GM12878 (cell line): ENCODE measurements at places on chromosomes 11 and 22.

DNA sequence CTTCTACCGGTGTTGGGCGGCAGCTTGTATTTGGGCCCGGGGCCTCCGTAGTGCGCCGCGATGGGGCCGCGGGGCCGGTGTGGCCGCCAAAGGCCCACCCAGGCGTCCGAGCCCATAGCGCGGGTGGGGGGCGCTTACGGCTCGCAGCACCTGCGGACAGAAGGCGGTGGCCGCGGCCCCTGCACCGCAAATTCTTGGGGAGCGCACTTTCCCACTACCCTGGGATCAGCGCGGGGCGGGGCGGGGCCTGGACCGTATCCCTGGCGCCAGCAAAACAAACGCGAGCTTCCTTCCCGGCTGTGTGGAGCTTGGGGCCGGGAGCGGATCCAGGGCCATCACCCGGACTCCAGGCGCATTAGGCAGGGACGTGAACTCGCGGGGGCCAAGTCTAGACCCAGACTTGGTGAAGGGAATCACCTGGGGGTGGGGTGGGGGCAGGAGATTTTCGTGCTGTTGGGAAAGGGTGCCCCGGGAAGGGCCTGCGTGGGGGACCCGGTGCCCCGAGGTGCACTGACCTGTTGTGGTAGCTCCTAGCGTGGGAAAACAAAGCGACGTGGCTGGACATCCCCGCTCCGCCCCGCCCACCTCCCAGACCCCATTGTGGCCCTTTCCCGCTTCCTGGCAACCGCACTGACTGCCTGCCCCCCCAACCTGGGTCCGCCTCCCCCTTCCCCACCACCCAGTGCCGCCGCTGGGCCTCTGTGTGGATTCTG, 2.3 kb upstream of the TYMP start:
- DNase-seq, result no peak

GRCh38 chr11:67507242-67507863, 609 bp downstream of the CDK2AP2 start:
- DNase-seq, result no peak

GRCh38 chr11:65571420-65571819, 918 bp upstream of the FAM89B start:
- DNase-seq, result no peak

DNA sequence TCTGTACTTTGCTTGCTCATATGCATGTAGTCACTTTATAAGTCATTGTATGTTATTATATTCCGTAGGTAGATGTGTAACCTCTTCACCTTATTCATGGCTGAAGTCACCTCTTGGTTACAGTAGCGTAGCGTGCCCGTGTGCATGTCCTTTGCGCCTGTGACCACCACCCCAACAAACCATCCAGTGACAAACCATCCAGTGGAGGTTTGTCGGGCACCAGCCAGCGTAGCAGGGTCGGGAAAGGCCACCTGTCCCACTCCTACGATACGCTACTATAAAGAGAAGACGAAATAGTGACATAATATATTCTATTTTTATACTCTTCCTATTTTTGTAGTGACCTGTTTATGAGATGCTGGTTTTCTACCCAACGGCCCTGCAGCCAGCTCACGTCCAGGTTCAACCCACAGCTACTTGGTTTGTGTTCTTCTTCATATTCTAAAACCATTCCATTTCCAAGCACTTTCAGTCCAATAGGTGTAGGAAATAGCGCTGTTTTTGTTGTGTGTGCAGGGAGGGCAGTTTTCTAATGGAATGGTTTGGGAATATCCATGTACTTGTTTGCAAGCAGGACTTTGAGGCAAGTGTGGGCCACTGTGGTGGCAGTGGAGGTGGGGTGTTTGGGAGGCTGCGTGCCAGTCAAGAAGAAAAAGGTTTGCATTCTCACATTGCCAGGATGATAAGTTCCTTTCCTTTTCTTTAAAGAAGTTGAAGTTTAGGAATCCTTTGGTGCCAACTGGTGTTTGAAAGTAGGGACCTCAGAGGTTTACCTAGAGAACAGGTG, 11.1 kb downstream of the CCND1 start:
- no peak for DNase-seq

- no peak for DNase-seq
Observed at GRCh38 chr22:19565382-19566278, 41.4 kb upstream of the CLDN5 start.

DNA sequence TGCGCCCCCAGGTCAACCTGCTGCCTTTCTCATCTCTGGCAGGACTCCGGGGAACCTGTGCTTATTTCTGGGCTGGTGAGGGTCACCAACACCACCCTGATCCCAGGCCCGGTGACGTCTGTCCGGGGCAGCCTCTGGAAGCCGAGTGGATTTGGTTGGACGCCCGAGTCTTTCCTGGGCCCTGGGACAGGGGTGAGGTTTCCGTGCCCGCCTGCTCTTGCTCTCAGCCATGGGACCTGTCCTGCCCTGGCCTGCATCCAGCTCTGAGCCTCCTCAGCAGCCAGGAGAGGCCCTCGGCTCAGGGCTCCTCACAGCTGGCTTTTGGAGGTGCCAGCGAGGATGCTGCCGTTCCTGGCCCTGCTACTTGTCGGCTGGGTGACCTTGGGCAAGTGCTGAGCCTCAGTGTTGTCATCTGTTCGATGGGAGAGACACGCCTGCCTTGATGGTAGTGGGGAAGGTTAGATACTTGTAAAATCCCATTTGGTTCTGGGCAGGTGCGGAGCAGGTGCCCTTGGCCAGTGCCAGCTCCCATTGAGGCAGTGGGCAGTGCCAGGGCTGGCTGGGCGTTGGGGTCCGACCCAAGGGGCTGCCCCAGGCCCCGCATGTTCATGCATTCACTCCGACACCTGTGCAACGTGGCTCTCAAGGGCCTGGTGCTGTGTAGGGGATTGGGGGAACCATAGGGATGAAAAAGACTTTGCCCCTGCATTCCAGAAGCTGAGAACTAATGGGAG, 58.9 kb upstream of the THY1 start:
- no peak for DNase-seq

- DNase-seq, result no peak
Observed at GRCh38 chr11:65436412-65437032, 13.9 kb downstream of the NEAT1 start.

DNA sequence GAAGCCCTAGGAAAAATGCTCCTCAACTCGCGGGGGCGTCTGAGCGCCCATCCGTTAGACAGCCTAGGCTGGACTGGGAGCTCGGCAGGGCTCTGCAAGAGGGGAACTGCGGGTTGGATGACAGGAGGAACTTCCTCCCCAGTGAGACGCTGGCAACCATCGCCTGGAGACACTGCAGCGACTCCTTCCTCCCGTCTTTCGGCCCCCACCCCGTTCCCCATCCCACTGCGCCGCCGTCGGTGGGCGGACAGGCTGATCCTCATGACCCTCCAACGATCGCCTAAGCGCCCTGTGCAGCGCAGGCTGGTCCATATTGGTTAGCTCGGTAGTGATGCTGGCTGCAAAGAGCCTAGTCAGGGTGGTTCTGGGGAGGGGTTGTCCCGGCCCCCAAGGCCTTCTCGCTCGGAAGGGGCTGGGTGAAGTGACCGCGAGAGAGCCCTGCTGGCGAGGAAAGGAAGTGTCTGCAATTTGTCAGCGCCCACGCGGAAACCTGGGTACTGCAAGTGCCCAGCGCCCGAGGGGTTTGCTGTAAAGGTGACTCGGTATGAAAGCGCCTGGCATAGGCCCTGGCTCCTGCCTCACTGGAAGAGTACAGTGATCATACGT, 638 bp downstream of the NRGN start:
- no peak for DNase-seq

DNA sequence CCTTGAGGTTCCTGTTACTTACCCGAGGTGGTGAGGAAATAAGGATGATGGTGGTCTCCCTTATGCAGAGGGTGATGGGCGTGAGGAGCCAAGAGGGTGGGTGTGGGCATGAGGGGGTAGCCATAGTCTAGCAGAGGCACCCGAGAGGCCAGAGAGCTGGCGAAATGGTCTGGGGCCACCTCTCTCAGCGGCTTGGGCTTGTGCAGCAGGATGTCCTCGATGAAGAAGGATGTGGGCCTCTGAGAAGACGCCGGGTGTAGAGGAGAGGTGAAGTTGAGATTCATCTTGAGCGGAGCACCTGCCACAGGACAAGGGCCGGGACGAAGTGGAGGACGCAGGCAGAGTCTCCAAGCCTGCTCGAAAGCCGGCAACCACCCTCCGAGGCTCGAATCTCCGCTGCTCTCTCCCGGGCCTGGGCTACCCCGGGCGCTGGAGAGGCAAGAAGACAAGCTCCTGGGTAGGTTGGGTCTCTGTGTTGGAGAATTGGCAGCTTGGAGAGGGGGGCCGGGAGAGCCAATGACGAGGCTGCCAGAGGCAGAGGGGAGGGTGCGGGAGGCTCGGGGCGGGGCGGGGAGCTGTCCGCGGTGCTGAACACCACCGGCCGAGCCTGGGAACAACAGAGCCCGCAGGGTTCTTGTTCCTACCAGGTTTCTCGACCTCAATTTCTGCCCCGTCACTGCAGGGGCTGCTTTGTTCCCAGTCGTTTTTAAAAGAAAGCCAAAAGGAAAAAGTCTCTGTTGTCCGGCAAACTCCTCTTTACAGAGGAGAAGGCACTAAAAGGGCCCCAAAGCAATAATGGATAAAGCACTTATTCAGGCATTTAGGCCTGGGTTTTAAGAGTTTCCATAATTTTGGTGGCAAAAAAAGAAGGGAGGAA, at the start of gene BSX:
Gene BSX, minus strand, starts transcription at position 447 of the 877 bp plus-strand sequence. Its CDS starts 163 bp downstream, at position 284.
- DNase-seq, result no peak

GRCh38 chr22:19194766-19195536, 16.4 kb upstream of the SLC25A1 start:
- no peak for DNase-seq

DNA sequence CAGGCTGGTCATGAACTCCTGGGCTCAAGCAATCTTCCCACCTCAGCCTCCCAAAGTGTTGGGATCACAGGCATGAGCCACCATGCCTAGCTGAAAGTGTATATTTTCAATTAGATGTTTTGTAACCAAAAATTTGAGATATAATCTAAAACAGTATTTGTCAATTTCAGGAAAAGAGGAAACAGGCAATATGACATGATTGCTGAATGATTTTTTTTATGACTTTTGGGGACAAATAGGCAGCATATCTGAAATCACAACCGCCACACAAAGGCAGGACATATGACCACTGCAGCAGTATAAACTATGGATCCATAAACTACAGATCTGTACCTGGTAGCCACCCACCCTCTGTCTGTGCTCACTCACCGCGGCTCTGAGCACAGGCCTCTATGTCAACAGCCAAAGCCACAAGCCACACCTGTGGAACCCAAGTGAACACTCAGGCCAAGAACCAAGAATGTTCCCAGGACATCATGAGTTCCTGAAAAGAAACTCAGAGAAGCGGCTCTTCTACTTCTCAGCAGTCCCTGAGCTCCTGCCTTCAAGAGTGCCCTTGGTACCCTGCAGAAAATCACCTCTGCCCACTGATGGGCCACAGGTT, 22.5 kb downstream of the PISD start:
- no peak for DNase-seq

- DNase-seq, result no peak
Observed at GRCh38 chr11:44335052-44335760, 25.3 kb upstream of the ALX4 start.

DNA sequence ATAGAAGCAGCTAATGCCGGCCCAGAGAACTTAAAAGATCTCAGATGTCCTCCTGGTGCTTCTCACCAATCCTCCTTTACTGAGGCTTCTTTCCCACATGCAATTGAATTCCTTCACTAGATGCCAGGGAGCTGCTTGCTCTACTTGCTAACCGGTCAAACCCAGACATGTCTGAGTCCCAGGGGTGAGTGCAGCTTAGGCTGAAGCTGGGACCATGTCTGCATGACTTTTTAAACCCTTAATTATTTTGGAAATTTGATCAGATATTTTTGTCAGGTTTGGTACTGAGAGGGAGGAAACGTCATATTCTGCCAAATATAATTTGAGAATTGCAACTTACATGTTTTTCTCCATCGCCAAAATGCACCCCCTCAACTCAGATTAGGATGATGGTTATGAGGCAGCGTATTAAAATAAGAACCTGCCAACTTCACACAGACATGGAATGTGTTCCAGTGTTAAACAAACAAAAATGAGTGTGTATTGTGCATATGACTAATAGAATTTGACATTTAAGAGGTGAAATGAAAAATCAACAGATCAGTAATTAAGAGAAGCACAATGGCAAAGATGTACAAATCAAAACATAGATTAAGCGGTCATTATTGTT, 529.5 kb downstream of the ETS1 start:
- DNase-seq, result no peak

DNA sequence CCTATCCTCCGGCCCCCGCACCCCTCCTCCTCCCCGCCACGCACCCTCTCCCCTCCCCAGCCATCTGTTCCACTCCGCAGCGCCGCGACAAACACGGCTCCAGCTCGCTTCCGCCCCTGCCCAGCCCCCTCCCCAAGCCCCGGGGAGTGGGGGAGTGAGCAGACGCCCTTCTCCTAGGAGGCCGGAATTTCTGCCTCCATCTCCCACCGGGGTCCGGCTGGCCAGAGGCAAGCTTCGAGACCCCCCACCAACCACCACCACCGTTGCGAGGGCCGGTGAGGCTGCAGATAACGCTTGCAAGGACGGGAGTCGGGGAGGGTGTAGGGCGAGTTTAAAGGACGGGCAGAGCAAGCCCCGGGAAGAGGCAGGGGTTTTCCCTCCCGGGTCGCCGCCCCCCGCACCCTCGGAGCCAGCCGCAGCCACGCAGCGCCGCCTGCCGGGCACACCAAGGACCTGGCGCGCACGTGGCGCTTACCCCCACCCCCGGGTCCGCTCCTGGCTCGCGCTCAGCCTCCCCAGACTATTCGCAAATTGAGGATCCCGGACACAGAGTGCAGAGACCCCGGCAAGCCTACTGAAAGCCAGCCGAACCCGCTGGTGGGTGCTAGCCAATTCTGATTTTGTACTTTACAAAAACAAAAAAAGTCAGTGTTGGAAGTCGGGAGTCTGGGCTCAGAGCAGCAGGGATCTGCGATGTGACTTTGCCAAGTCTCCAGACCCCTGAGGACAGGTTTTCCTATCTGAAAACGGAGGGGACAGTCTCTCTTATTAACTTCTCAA, 22.6 kb downstream of the RTN4RL2 start:
- DNase-seq, result no peak

GRCh38 chr11:107721207-107721606, 9.4 kb upstream of the SLN start:
- no peak for DNase-seq

DNA sequence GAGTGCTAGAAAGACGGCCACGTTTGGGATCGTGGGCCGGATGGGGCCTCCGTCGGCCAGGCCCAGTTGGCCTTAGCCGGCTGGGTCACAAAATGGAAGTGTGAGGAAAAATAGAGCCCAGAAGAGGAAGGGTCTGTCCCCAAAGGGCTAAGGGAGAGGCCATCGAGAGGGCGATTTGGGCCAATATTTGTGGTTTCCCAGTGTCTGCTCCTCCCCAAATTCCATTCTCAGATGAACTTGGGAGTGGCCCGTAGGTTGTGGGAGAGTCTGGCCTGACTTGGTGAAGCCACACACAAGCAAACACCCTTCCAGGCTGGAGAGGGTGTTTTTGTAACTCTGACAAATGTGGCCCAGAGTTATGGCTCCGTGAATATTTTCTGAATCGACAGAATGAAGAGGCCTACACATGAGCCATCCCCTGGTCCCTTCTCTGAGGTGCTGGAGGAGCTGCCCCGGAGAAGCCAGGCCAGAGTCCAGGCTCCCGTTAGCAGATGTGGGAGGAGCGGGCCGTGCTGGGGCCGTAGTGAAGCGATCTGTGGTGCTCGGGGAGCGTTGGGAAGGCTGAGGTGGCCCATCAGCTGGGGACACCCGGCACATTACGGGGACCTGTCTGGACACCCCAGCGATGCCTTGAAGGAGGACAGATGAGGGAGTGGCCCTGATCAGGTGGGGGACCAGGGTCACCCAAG, 73.5 kb upstream of the PPARA start:
- DNase-seq, result no peak

- DNase-seq, result no peak
Observed at GRCh38 chr11:75465701-75466531, 32.9 kb upstream of the KLHL35 start.
